Daoy (cell line): ENCODE measurements at places on chromosomes 4 and X. TPM values are rescaled to one million over a fixed set of nuclear protein-coding genes. Genes with fewer than 3 reads are reported as not detected.

- peak; percentile 45 for DNase-seq
Measured at GRCh38 chr4:79652232-79652631, 244.2 kb upstream of the GK2 start.

- DNase-seq = no peak
Measured at GRCh38 chr4:27145597-27145996, 285.0 kb downstream of the STIM2 start.

DNA sequence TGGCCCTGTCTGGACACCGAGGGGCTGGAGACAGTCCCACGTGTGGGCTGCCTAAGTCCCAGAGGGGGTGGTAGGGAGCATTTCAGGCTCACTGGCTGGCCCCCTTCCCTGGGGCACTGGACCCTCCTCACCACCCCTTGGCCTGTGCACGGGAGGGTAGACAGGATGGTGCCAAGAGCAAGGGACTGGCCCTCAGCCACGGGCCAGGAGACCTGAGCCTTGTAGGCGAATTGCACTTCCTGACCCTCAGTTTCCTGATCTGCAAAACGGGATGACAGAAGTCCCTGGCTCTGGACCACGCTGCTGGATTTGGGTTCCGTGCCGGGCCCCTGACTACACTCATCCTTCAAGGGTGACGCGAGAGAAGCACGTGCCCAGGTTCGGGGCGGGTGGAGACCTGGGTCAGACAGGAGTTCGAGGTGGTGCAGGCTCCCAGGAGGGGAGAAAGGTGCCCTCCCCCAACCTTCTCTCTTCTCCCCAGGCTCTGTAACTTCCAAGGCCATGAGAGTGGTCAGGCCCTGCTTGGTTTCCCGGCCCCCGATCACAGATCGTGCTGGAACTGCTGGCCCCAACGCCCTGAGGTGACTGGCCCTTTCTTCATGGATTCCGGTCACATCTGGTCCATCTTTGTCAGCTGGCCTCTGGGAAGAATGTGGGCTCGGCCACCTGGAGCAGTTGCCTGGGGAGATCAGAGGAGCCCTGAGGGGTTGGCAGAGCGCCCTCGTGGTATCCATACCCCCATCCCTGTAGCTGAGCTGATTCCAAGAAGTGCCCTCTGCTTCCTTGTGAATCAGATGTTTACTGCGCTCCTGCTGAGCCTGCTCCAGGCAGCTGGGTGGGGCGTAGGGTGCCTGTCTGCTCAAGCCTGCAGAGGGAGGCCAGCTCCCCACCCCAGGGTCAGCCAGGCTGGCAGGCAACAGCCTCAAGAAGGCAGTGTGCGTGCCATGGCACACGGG is 3.3 kb downstream of the SH3BP2 start:
- peak; percentile 82 for DNase-seq

- no peak for DNase-seq
Measured at GRCh38 chr4:140707325-140707724, 48.9 kb downstream of the TBC1D9 start.

DNA sequence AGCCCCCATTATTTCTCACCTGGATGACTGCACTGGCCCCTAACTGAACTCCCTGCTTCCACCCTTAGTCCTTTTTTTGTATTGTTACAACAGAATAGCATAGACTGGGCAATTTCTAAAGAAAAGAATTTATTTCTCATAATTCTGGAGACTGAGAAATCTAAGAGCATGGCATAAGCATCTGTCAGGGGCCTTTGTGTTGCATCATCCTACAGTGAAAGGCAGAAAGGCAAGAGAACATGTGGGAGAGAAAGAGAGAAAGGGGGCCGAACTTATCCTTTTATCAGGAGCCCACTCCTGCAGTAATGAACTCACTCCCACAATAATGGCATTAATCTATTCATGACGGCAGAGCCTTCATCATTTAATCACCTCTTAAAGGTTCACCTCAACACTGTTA is 122.1 kb downstream of the EFNB1 start:
- DNase-seq = no peak

DNA sequence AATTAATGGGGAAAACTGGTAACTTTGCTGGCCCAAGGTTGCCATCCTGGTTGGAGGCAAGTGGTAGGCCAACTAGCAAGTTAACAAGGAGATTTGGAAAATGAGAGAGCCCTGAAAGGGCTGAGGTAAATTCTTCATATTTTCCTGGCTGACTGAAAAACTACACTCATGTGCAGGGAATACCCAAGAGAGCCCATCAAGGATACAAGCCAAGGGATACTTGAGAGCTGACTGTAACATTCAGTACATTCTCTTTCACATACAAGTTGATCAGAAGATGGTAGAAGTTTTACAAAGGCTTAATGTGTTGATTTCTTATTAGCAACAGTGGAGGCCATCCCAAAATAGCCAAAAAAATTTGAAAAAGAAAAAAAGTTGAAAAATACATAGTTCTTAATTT is 33.3 kb downstream of the IL2 start:
- no peak for DNase-seq

DNA sequence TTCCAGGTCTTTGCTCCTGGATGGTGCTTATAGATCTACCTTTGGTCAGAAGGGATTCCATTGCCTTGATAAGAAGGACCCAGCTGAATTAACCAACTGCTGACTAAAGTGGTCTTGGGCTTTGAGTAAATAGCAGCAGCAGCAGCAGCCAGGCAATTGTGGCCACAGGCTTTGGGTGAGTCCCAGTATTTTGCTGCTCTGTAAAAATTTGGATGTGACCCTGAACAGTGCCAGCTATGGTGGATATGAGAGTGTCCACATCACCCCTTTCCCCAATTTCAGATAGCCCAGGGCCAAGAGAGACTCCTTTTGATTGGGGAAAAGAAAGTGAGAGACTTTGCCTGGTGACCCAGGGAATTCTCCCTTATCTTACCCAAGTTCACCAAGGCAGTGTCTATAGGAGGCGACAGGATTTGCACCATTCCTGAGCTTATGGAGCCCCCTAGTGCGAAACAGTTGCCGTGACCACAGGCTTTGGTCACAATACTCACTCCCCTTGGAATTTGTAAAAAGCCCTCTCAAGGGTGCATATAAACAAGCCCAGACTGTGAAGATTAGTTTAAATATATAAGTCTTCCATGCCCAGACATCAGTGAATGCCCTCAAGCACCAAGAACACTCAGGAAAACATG is 518.0 kb downstream of the TMA16 start:
- peak; percentile 18 for DNase-seq

- no peak for DNase-seq
Measured at GRCh38 chr4:4735136-4735750, 124.2 kb upstream of the MSX1 start.

DNA sequence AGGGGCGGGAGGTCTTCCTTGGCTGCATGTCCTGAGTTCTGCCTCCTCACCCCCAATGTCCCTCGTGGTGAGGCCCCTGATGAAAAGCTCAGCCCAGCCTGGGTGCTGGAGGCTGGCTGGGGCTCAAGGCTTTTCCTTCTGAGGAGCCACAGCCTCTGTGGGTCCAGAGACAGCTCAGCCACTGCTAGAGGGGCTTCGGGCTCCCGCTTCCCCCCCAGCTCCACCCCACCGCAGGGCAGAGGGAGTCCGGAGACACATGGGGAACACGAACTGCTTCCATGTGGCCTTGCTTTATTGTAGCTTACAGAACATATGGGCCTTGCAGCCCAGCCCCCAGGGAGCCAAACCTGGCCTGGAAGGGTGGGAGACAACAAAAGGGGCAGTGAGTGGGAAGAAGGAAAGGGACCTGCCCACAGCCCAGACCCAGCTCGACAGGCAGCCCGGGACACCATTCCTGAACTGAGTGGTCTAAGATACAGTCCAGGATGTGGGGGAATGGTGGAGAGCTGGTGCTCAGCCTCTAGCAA is 89.9 kb upstream of the NKX1-1 start:
- DNase-seq = no peak

DNA sequence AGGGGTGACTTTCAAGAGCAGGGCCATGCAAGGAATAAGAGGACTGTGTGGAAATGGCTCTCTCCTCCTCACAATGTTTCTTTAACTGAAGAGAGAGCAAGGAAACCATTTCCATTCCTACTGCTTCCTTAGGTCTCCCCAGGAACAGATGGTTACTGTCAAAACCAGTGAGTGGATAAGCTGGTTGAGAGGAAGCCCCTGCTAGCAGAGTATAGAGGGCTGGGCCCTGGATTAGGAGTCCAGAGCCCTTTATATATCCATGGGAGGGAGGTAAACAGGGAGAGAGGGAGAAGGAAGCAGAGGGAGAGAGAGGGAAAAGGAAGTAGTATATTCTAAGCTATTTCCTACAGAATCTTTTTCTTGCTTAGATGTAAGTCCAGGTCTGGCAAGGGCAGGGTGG is 43.8 kb upstream of the LAS1L start:
- no peak for DNase-seq

- DNase-seq = no peak
Measured at GRCh38 chr4:137635108-137635507, 102.8 kb upstream of the PCDH18 start.

GRCh38 chrX:136143711-136144110 is 3.6 kb upstream of the FHL1 start:
- no peak for DNase-seq

DNA sequence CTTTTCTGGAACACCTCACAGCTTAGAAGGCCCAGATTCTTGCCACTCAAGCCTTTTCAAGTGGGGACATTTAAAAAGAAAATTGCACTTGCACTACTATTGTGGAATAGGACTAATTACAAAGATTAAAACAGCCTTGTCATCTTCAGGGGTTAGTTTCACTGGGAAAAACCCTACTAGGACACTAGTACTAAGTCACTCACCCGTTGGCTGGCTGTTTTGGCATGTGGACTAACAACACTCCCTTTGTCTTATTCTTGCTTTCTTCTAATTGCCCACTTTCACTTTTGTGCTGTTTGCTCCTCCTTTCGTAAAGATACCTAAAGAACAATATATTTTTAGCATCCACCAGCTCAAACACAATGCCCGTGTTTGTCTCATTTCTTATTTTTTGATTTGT is 200.9 kb upstream of the MID1 start:
- peak; percentile 5 for DNase-seq

GRCh38 chr4:185504098-185505047 is 30.9 kb downstream of the PDLIM3 start:
- no peak for DNase-seq

- no peak for DNase-seq
Measured at GRCh38 chr4:165415910-165416309, 37.1 kb downstream of the CPE start.

- DNase-seq = no peak
Measured at GRCh38 chr4:3685081-3685645, 81.0 kb upstream of the ADRA2C start.

JCHAIN gene
- not detected in 2 replicates for total RNA-seq

HMGN5 gene
- 0.74 and 9.1 TPM in 2 replicates for total RNA-seq

GPC4 gene
- total RNA-seq = 1.3 and 2.5 TPM in 2 replicates

GRPR gene
- total RNA-seq = not detected in 2 replicates

TEC gene
- 0.23 and 0.24 TPM in 2 replicates for total RNA-seq

DCX gene
- total RNA-seq = not detected in 2 replicates
